ENCODE measurements at places on chromosomes 2 and 18. TPM values are rescaled to one million over a fixed set of nuclear protein-coding genes. Genes with fewer than 3 reads are reported as not detected.

GRCh38 chr18:64167408-64167925 lies 18.6 kb upstream of the LINC00305 start:
- no peak for DNase-seq

GRCh38 chr2:213846856-213847255 lies 562.6 kb downstream of the SPAG16 start:
- DNase-seq, result no peak

GRCh38 chr18:43004421-43004820 lies 111.1 kb downstream of the RIT2 start:
- DNase-seq, result no peak

GRCh38 chr2:1493431-1494126 lies 80.3 kb downstream of the TPO start:
- DNase-seq, result no peak

GRCh38 chr2:214807653-214808052 lies 1.8 kb downstream of the BARD1 start:
- DNase-seq, result no peak

Gene SLC4A3
- 1.5 TPM for total RNA-seq

Gene UGT1A9
- not detected for total RNA-seq

Gene LYPD6
- total RNA-seq, result 1.8 TPM

Gene SLC25A12
- 19.2 TPM for total RNA-seq

Measured in A673 (cell line).